ENCODE measurements at places on chromosomes 5 and 9. TPM values are rescaled to one million over a fixed set of nuclear protein-coding genes. Genes with fewer than 3 reads are reported as not detected.

GRCh38 chr5:169778622-169779596 lies 141.8 kb downstream of the DOCK2 start:
- DNase-seq: no peak
- H3K27me3 ChIP-seq: no peaks in the 10 kb centered on the region
- no peak overlapping the region for H3K4me3 ChIP-seq

GRCh38 chr9:75106857-75107256 lies 18.5 kb downstream of the OSTF1 start:
- no peak overlapping the region for H3K4me3 ChIP-seq
- H3K27ac ChIP-seq: no peak overlapping the region
- H3K36me3 ChIP-seq: no peaks in the 10 kb centered on the region

DNA sequence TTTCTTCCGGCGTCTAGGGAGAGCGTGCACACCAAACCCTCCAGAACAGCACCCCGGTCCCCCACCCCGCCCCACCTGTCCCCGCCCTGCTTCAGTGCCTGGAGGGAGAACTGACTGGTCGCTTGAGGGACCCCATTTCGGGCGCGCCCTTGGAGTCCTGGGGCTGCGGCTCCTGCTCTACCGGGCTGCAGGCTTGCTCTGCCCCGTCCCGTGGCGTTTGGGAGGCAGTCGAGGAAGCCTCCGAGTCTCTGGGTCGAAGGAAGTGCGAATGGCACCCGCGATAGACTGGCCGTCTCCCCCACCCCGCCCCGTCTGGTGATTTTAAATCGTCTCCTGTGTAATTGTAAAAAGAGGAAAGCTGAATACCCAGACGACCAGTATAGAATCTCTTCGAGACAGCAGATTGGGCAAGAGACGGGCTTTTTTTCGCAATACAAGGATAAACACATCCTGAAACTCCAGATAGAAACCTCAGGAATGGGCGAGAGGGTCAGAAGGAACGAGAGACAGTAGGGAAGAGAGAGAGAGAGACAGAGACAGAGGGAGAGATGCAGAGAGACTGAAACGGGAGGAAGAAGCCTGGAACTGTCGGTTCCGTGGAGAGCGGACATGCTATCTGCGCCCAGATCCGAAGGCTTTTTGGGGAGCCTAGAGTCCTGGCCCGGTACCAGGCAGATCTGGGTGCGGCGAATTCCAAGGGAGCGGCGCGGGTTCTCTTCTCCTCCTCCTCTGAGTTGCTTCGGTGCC lies 9.9 kb downstream of the PRDM6 start:
- peak overlapping the region; percentile 49 for H3K4me3 ChIP-seq
- H3K27ac ChIP-seq: no peak overlapping the region
- no peaks in the 10 kb centered on the region for H3K4me1 ChIP-seq
- H3K27me3 ChIP-seq: peaks cover 71% of the 10 kb centered on the region
- DNase-seq: no peak

DNA sequence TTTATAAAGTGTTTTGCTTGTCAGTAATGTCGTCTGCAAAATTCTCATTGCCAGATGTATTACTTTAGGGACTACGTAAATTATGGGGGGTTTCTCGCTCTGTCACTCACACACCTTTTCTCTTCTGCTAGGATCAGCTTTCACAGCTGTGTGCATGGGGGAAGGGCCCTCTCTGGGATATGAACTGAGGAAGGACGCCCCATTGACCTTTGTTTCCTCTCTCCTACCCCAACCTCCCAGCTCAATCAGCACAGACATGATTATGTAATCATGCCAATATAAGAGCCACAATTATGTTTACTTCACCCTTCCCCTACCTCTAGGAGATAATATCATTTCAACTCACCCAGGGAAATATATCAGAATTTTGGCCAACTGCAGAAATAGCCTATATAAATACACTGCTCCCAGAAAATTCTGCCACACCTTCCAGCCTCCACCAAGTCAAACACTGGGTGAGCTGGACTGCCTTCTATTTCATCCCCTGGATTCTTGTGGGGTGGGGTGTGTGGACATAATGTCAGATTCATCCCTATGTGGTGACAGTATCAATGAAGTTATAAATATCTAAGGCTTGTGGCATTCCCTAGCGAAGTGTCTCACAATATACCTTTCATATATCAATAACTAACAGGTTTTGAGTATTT lies 12.6 kb upstream of the SEMA5A start:
- DNase-seq: no peak
- H3K4me1 ChIP-seq: no peaks in the 10 kb centered on the region
- no peaks in the 10 kb centered on the region for H3K36me3 ChIP-seq
- no peak overlapping the region for H3K4me3 ChIP-seq

- H3K4me3 ChIP-seq: no peak overlapping the region
- peaks cover 2% of the 10 kb centered on the region for H3K27me3 ChIP-seq
- H3K4me1 ChIP-seq: no peaks in the 10 kb centered on the region
- no peaks in the 10 kb centered on the region for H3K36me3 ChIP-seq
- DNase-seq: no peak
Observed at GRCh38 chr5:146188358-146188757, 5.9 kb upstream of the LARS1 start.

- no peaks in the 10 kb centered on the region for H3K36me3 ChIP-seq
- H3K27ac ChIP-seq: no peak overlapping the region
- H3K4me3 ChIP-seq: no peak overlapping the region
- DNase-seq: no peak
Observed at GRCh38 chr9:122360891-122361290, 9.9 kb upstream of the PTGS1 start.

The ACTBL2 gene
- not detected for total RNA-seq

The F2RL2 gene
- total RNA-seq: not detected

The CDKN2B gene
- 5.4 TPM for total RNA-seq

All from psoas muscle (tissue), 8 donors.